ENCODE measurements at places on chromosomes 6 and 20. TPM values are rescaled to one million over a fixed set of nuclear protein-coding genes. Genes with fewer than 3 reads are reported as not detected.

Gene TTLL9
- 0.24 TPM for total RNA-seq

Gene CAP2
- total RNA-seq = 3.5 TPM

Gene SNX21
- 147 TPM for total RNA-seq

Gene C20orf141
- total RNA-seq = not detected

Gene GPR63
- total RNA-seq = 0.48 TPM

Gene BMP7
- total RNA-seq = 5.1 TPM

Gene SOX18
- total RNA-seq = 16.7 TPM

Gene RAB22A
- 16.7 TPM for total RNA-seq

Gene FAM209B
- not detected for total RNA-seq

Gene DNAH8
- not detected for total RNA-seq

Gene DACT2
- total RNA-seq = 3.9 TPM

Gene DSP
- 47.9 TPM for total RNA-seq

Gene GUCA1A
- total RNA-seq = not detected

Gene PBX2
- total RNA-seq = 27.7 TPM

Gene PI16
- total RNA-seq = 12.5 TPM

Gene TSPO2
- total RNA-seq = not detected

Gene SAMD3
- 1.4 TPM for total RNA-seq

Gene KIAA0408
- 7.3 TPM for total RNA-seq

Gene HRH3
- total RNA-seq = not detected

Gene MTFR2
- total RNA-seq = not detected

Gene CST2
- not detected for total RNA-seq

Gene ENPP3
- total RNA-seq = 0.74 TPM

Gene APOM
- 2.5 TPM for total RNA-seq

Gene WRNIP1
- total RNA-seq = 33.8 TPM

Gene CTCFL
- not detected for total RNA-seq

Gene PGC
- not detected for total RNA-seq

Gene TNFRSF21
- 61.4 TPM for total RNA-seq

Gene OR2H2
- not detected for total RNA-seq

Gene BTNL2
- total RNA-seq = not detected

Gene TNF
- total RNA-seq = 0.65 TPM

Gene GTF2H4
- total RNA-seq = 11.9 TPM

Gene PDE10A
- total RNA-seq = 15.3 TPM

Gene HECA
- 37.6 TPM for total RNA-seq

Gene BPIFB4
- total RNA-seq = not detected

Gene RBM38
- 10.5 TPM for total RNA-seq

Gene C6orf47
- 24.4 TPM for total RNA-seq

Gene PRSS35
- total RNA-seq = not detected

Gene GGTLC1
- not detected for total RNA-seq

Gene TRIM31
- total RNA-seq = not detected

Gene GLP1R
- total RNA-seq = not detected

Gene BAG2
- 6.6 TPM for total RNA-seq

Gene ATXN1
- total RNA-seq = 30.8 TPM

Gene KIF25
- not detected for total RNA-seq

Gene RBL1
- 5.5 TPM for total RNA-seq

Gene WFDC10B
- total RNA-seq = not detected

Gene REV3L
- total RNA-seq = 111 TPM

Gene TCP11
- not detected for total RNA-seq

Gene GABRR1
- total RNA-seq = not detected

Gene RSPO3
- 21.5 TPM for total RNA-seq

Gene PRICKLE4
- 11.7 TPM for total RNA-seq

Gene NPEPL1
- total RNA-seq = 27.2 TPM
